ENCODE measurements at places on chromosomes 16 and 17.

- DNase-seq = no peak
Observed at GRCh38 chr16:49452578-49452977, 79.0 kb downstream of the C16orf78 start.

- no peak for DNase-seq
Observed at GRCh38 chr16:72723781-72724180, 324.1 kb downstream of the ZFHX3 start.

GRCh38 chr16:47129755-47130435 lies 13.8 kb downstream of the NETO2 start:
- DNase-seq = no peak

DNA sequence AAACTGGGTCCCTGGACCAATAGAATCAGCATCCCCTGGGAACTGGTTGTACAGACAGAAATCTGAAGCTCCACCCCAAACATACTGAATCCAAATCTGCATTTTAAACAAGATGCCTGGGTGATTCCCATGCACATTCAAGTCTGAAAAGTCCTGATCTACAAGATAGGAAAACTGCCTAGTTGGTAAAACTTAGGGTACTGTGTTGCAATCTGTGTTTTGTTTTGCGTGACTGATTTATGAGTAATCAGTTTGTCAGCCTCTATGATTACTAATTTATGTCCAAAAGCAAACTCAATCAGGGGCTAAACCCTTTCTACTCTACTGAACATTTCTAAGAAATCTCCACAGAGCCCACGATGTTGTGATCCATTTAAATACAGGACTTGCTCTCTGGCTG lies 103.8 kb downstream of the YPEL2 start:
- no peak for DNase-seq

All from activated CD4-positive, alpha-beta T cell treated with anti-CD3 and anti-CD28 coated beads for 24 hours (primary cell).